ENCODE measurements at places on chromosomes 1 and 21.
A peak's percentile ranks its signal among the peaks of the same experiment; 100 is the strongest.

DNA sequence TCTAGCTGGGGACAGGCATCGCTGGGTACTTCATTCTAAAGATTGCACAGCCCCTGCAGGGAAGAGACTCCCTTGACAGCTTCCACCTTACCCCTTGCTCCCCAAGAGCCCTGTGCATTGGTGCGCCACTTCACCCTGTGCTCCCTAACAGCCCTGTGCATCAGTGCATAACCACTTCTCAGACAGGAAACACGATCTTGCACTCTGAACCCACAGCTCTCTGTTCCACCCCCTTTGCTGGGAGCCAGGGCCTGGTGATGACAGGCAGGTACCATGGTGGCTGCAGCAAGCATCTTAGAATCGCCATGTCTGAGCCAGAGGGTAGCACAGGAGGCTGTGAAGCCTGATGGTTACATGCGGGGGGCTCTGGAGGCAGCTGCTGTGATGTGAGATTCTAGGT is 5.0 kb downstream of the ALPL start:
- DNase-seq: no peak

DNA sequence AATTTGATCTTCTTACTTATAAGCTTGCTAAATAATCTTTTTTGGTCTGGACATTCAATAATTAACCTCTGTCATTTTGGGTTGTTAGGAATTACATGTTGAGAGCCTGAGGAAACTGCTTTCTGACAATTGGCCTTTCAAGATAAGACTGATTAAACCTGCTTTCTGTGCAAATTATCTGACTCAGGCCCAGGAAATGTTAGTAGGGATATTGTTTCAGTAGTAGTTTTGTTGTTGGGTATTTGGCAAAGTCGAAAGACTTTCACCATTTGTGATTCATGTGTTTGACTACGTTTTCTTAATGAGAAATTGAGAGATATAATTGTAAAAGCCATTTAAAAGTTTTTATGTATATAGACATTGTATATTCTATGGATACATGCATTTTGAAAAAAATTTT is 81.1 kb upstream of the GPR88 start:
- no peak for DNase-seq

DNA sequence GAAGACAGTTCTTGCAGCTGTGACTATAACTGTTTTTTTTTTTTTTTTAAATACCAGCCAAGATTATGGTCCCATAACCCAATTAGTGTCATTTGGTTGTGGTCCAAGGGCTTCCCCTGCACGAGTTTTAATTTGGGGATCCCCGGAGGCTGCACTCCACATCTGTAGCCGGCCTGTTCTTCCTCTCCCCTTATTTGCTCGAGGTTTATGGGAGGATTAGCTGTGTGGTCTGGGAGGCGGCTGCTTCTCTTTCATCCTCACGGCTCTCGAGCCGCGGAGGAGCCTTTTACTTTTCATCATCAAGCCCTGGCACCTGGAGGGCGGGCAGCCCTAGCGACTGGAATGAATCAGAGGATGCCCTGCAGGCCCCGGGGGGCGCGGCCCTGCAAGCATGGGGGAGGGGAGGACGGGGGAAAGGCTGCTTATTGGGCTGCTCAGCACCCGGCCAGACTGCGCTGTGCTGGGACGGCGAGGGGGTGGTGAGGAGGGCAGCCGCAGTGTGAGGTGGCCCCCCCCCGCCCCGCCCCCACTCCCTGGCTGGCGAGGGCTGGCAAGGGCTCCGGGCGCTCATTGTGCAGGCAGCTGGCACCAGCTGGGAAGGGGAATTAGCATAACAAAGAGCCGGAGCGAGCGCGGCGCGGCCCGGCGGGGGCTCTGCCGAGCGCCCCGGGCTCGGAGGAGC is 18.5 kb downstream of the SERTAD4 start:
- DNase-seq: no peak

DNA sequence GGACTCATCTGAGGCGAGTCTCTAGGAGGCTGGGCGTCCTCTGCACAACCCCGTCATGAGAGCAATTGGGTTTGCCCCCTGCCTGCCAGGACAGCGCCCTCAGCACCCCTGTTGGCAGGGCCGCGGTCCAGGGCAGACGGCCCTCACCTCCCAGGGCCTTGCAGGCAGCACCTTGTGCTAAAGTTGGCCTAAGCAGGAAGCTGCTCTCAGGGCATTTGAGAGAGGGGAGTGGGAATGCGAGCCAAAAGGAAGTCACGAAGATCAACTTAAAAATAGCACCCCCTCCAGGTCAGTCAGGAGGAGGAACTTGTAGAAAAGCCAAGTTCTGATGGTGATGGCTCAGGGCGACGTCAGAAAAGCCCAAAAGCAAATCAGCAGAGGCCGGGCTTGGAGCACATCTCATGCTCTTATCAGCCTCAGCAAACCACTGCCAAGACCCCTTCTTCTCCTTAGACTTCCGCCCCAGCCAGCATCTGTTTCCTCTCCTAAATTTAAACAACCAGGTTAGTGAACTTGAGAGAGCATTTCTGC is 12.6 kb upstream of the ADORA3 start:
- DNase-seq: peak; percentile 37

- no peak for DNase-seq
Observed at GRCh38 chr1:236091933-236092318, 27.0 kb upstream of the NID1 start.

DNA sequence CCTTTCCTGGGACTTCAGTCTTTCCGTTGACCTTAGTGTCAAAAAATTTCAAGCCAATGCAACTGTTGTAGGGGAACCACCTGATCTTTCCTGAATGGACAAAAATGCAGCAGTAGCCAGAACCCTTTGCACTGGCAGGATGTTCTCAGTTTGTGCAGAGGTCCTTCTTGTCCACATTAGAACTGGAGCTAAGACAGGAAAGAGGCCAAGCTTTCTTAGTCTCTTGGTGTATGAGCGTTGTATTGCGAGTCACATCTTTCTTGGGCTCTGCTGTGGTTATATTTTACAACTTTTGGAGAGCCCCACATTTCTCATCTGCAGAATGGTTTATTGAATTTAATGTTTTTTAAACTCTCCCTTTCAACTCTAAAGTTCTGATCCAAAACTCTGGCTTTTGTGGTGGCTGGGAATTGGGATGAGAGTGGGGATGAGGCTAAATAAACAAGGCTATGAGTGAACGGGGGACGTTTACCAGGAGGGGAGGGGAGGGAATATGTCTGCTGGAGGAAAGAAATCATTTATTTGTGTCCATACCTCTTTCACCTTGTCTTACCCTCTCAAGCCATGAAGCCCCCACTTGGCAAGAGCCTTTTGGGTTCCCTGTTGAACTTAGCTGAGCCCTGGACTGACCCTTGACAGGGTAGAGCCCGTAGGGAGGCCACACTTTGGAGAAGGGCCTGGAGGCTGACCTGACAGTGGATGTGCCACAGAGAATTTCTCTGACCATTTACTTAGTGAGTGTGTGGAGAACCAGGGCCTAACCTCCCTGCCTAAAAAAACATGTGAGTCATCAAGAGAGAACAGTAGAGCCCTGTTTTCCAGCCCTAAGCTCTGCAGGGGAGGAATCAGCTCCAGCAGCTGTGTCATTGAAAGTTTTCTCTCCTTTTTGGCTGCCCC is 586 bp downstream of the CHI3L2 start:
- DNase-seq: no peak
